Left renal pelvis (tissue), 4 donors: ENCODE measurements at places on chromosomes 6 and 20.

GRCh38 chr6:34511214-34511914 lies 44.8 kb downstream of the SPDEF start:
- DNase-seq: no peak

GRCh38 chr20:11229772-11230171 lies 556.0 kb upstream of the JAG1 start:
- no peak for DNase-seq

DNA sequence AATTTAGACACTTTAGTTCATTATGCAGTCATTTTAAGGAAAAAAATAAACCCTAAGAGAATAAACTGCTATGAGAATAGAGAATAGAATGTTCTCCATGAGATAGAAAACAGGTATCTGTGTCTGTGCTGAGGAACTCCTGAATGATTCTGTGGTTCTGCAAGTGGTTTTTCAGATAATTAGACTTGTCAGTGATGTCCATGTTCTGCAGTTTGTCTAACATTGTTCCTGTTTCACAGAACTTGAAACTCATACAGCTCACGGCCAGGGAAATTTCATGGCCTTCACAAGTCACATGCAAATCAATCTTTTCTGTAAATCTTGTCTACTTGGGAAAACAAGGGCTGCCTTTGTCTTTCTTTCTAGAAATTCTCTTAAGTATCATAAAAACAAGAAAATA lies 73.4 kb upstream of the HMGCLL1 start:
- DNase-seq: no peak

- DNase-seq: no peak
Observed at GRCh38 chr6:11043961-11044711, at the start of gene ELOVL2. Gene ELOVL2 (minus strand): TSS chr6:11044305. CDS start chr6:11044230, 75 bp downstream.

- no peak for DNase-seq
Observed at GRCh38 chr20:52256454-52256853, 64.9 kb upstream of the ZFP64 start.

DNA sequence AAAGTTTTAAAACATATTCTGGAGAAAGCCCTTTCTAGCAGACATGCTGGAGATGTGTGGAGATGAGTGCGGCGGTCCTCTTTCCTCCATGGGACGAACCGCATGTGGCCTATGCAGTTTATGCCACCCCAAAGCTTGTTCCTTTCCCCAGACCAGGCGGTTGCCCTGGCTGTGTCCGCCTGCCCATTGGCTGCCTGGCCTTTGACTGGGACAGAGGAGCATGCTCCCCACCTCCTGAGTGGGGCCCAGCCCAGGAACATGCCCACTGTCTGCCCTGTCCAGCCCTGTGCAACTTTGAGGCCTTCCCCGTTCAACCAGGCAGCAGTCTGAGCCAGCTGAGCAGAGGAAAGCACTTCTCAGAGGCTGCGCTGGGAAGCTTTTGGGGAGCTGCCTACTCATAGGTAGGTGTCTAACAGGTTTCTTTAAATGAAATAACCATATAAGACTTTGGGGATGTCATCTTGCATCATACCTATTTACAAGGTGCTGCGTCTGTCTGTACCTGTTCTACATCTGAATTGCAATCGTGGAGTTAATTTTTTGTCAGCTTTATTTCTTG lies 20.6 kb downstream of the FOXC1 start:
- no peak for DNase-seq
